ENCODE measurements at places on chromosomes 1 and 21.

DNA sequence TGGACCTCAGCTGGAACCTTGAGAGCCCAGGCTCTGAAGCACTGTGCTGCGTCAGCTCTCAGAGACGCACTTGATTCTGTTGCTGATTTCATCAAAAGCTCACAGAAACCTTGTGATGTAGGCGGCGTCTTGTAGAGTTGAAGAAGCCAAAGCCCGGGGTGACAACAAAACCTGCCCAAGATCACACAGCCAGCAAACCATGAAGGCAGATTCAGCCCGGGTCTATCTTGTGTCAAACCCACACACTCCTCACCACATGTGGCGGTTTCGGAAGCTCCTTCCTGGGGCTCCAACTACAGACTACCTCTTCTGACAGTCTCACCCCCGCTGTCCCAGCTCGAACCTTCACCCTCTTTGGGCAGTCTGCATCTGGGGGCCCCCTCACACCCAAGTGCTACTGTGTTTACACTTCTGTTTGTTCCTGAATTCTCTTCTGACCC is 50.4 kb downstream of the TENT5C start:
- DNase-seq = no peak

DNA sequence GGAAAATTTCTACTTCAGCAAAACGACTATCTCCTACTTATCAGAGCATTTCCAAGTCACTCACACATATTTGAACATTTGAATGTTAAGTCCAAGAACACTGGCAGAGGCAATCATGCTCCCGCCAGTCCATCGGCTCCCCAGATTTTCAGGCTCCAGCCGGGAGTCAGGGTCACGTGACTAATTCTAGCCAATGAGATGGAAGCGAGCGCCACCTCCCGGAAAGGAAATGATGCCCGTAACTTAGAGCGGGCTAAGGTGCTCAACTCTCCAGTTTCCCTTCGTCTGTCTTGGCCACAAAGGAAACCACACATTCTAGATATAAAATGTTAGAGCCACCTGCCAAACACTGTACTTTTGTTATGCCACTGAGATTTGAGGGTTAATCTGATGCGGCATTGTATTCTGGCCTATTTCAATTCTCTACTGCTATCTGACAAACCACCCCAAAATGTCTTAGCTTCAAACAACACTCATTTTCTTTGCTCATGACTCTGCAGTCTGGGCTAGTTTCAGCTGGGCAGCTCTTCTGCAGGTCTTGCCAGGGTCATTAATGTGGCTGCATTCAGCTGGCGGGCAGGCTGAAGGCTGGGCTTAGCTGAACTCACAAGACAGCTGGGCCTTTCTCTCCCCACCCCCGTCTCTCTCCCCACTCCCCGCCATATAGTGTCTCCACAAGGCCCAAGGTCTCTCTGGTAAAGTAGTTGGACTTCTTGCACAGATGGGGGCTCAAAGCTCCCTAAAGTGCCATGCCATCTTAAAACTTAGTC is 16.5 kb upstream of the LHX4 start:
- no peak for DNase-seq

DNA sequence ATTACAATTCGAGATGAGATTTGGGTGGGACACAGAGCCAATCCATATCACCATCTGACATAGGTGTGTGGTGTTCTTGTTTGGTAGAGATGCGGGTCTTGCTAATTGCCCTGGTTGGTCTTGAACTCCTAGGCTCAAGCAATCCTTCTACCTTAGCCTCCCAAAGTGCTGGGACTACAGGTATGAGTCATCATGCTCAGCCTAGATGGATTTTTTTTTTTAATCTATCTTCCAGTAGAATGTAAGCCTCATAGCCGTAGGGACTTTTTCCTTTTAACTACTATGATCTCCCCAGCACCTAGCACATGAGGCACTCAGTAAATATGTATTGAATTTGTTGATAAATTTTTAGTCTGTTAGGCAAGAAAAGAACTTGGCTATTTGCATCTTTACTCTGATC is 94.6 kb upstream of the TENT5C start:
- no peak for DNase-seq

- no peak for DNase-seq
Observed at GRCh38 chr1:54309631-54310366, 96.4 kb downstream of the SSBP3 start.

DNA sequence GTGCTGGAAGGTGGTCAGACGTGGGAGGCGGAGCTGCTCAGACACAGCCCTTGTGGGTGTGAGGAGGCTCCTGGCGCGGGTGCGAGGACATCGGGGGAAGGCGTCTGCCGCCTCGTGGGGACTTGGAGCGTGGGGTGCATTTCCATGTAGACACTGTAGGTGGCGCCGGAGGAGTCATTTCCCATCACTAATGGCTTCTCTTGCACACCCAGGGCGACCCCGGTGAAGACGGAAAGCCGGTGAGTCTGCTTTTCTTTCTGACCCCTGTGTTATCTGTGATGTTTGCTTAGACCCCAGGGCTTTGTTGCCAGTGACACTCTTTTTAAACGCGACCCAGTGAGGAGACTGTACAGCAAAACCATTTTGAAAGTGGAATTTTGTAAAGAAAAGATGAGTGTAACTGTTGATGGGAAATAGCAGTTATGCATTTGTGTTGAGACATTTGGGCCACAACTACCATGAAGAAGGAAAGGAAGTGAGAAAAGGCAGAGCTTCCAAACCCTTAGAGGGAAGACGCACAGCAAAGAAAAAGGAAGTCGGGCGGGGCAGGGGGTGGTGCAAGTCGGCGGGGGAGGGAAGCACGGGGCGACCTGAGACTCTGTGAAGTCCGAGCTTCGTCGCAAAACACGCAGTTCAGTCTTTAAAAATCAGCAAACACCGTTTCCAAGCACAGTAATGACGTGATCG is 64.0 kb downstream of the SLC19A1 start:
- DNase-seq = no peak

- no peak for DNase-seq
Observed at GRCh38 chr1:1082776-1083415, 8.8 kb upstream of the RNF223 start.

GRCh38 chr1:115437196-115437595 is 99.1 kb upstream of the NGF start:
- no peak for DNase-seq

- no peak for DNase-seq
Observed at GRCh38 chr1:63403386-63403785, 36.0 kb downstream of the ALG6 start.

- no peak for DNase-seq
Observed at GRCh38 chr1:11391327-11391726, 87.6 kb upstream of the DISP3 start.

DNA sequence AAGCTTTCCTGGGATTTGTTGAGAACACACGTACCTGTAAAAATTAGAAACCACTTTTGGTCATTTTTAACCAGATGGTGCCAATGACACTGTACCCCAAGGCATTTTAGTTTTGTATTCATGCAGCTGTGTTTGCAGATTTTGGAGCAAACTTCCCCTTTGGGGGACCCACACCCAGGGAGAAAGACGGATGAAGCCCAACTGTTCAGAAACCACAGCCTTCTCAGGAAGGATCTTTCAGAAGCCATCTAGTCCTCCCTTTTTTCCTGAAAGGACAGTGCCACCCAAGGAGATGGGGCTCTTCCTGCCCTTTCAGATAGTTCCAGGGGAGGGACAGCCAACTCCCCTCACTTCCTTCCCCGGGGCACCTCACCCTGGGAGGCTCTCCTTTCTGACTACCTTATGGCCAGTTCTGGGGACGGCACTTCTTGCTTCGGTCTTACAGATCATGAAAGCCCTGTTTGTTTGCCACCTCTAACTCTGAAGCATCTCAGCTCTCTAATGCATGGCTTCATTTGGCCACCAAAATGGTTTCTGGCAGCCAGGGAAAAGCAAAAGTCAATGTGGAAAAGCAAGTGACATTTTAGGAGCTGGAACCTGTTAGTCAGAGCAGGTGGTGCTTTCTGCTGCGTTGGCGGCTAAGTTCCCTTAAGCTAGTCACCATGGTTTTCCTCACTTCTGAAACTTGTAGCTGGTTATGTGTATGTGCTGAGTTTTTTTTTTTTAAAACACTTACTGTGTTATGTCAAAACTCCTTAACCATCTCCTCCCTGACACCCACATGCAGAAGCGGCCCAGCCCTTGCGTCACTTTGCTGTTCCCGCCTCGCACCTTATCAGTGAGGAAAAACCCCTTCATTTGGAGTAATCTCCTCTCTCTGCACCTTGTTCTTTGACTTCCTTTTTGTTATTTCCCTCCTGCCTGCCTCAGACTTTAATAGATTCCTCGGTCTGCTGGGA is 10.1 kb downstream of the TMCC2 start:
- no peak for DNase-seq

DNA sequence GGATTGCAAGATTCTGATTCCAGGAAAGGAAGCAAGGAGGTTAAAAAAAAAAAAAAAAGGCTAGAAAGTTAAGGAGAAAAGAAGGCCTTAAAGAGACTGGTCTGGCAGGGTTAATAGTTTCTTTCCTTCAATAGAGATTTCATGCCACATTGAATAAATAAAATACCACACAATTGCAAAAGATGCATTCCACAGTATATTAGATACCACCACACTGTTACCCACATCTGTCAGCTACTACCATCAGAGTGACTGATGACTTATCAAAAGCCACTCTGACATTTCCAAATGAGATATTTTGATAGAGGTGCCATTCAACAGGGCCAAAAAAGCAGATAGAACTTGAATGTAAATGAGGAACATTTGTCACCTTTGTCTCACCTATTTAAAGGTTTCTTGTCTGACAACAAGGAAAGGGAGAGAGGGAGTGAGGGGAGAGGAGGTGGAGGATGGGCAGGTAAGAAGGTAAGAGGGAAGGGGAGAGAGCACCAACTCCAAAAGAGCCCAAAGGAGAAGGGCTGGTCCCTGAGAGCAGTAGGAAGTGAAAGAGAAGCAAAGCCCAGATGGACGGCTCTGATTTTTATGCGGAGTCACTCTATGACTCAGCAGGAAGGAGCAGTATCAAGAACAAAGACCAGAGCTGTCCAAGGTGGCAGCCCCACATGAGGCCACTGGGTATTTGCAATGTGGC is 38.3 kb downstream of the LRRN2 start:
- no peak for DNase-seq

GRCh38 chr21:42861311-42861847 is 18.0 kb downstream of the WDR4 start:
- DNase-seq = no peak

DNA sequence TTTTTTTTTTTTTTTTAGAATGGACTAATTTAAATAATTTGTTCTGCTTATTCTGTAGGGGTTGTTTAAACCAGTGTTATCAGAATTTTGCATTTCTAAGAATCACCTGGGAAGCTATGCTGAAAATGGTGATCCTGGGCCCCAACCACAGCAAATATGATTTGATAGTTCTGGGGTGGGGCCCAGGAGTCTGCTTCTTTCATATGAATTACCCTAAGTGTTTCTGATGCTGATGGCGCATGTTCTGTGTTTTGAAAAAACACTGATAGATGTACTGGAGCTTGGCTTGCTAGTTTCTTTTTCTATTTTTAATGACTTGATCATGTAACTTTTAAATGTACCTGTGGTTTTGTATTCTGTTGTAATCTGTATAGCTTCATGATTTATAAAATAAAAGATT is 89.3 kb downstream of the CDC14A start:
- DNase-seq = no peak

- DNase-seq = no peak
Observed at GRCh38 chr21:28738882-28739281, 253.8 kb downstream of the LTN1 start.

GRCh38 chr1:63662056-63662836 is 69.0 kb downstream of the PGM1 start:
- no peak for DNase-seq

- no peak for DNase-seq
Observed at GRCh38 chr21:44677881-44678280, 4.1 kb downstream of the KRTAP12-1 start.

- no peak for DNase-seq
Observed at GRCh38 chr1:94296018-94296417, 58.6 kb upstream of the ARHGAP29 start.

GRCh38 chr1:214219902-214220301 is 61.1 kb upstream of the SMYD2 start:
- DNase-seq = no peak

DNA sequence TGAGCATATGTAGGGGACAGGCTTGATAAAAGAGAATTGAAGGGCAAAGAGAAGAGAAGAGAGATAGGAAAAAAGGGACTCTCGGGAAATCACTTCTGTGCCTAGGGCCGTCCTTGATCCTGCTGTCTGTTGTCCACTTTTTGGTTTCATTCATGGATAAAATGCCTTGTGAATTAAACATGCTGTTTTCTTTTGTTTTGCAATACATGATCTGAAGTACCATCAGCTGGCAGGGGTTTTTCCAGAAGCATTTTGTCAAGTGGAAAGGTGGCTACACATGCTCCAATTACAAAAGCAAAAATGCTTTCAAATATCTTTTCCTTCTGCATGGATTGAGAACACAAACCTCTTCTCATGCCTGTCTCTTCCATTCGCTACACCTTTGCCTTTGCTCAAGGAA is 361.7 kb downstream of the PDE4B start:
- no peak for DNase-seq

DNA sequence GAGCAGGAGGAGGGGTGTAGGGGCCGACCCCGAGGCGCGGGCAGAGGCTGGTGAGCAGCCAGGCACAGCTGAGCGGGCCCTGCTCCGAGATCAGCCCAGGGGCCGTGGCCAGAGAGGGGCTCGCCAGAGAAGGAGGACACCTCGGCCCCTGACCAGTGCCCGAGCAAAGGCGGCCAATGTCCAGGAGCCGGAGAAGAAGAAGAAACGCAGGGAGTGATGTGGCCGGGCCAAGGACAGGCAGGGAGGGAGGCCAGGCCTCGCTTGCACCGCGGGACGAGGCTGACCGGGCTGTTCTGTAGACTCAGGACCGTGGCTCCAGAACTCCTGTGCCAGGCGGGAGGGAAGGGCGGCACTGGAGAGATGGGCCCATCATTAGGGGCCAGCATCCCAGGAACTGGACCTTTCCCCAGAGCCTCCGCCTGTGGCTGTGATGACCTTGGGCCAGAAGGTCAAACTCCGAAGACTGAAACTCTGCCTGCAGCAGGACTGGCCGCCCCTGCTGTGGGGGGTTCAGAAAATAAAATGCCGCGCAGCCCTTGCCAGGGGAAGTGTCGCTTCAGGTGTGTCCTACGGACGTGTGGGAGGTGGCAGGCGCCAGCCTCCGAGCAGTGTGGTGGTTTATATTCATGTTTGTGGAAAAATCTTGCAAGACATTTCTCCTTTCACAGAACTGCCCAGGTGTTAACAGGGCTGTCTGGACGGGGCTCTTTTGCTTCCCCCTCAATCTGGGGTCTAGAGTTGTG is 14.4 kb downstream of the RRP1 start:
- DNase-seq = no peak

DNA sequence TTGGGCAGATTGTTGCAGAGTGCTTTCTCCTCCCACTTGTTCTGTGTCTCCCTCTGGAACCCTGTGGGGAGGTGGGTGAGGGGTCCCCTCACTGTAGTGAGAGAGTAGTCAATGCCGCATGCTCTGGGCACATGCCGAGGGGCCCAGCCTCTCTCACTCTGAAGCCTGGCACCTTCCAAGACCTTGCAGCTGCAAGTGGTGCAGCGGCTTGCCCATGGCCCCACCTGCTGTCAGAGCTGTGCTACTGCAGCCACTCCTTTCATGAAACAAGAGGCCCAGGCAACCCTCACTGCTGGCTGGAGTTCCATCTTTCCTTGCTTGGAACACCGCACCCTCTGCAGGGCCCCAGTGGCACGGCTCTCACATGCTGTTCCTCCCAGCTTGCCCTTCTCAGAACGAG is 58.4 kb upstream of the COL6A1 start:
- DNase-seq = peak; percentile 14

GRCh38 chr21:35988416-35989137 is 71.7 kb downstream of the SETD4 start:
- no peak for DNase-seq

- DNase-seq = no peak
Observed at GRCh38 chr21:41772351-41773080, 5.7 kb upstream of the RIPK4 start.

GRCh38 chr1:245797592-245798348 is 643.0 kb downstream of the KIF26B start:
- no peak for DNase-seq

GRCh38 chr1:1941211-1941841 is 22.2 kb upstream of the TMEM52 start:
- DNase-seq = no peak
